Activated CD4-positive, alpha-beta T cell treated with anti-CD3 and anti-CD28 coated beads for 1 hour (primary cell): ENCODE measurements at places on chromosomes 3 and 15.

DNA sequence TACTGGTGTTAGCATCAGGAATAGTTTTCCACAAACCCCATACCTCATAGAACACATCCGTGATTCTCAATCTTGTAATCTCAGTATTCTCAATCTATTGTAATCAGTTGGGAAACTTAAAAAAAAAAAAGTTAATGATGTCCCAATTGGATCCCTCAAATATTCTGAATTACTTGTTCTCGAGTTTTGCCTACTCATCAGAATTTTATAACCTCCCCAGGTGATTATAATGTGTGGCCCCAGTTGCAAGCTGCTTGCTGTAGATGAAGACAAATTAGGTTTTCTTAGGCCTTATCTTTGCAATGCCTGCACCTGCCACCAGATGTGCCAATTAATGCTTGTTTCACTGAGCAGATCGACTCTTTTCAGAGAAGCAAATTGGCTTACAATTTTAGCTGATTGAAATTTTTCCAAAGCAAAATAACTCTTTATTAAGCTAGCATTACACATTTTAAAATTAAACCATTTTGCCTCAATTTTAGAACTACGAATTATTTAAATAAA, 19.0 kb upstream of the DIPK2A start:
- DNase-seq = no peak

DNA sequence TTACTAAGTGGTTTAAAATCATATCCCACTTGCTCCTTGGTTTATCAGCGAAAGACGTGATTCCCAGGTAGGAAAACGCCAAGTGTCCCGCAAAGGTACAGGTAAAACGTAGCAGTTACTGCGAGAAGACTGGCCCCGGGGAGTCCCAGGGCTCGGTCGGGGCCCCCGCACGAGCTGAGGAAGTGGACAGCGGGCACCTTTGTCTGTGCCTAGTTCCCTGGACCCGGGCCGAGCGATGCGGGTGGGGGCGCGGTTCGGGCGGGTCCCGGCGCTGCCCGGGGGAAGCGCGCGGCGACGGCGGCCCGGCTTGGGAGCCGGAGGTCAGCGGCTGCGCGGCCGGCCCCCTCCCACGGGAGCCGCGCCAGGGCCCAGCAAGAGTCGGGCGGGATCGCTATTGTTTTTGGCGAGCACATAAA, 864 bp upstream of the NEO1 start:
- DNase-seq = no peak

GRCh38 chr3:73070675-73071575, 9.5 kb downstream of the EBLN2 start:
- DNase-seq = no peak

DNA sequence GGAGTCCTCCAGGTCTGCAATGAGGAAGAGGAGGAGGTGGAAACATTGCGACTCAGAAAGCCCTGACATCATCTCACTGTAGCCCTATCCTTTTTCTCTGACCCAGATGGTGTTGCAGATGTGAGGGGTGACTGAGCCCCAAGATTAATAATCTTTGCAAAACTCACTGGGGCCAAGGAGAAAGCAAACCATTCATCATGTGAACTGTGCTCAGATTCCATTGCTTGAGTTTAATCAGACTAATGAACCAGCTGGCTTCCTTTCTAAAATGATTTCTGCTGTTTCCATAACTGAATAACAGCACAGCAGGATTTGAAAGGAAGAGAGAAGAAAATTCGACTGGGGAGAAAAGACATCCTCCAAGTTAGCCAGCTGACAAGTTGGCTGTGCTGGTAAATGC, 13.4 kb upstream of the DGKG start:
- no peak for DNase-seq

DNA sequence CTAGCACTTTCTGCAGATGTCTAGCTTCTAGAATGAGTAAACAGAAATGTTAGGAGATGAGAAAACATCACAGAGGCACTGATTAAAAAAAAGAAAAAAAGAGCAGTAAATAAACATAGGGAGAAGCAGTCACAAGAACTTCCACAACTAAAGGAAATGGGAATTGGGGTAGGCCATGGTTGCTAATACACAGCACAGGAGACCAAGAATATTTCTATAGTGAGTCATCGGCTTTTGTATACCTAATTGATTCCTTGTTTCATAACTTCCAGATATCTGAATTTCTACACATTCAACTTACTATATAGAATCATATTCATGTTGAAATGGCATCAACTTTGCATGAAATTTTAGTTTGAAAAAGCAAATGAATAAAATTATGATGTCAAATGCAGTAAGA, 47.3 kb upstream of the TCF12 start:
- DNase-seq = no peak

GRCh38 chr15:25677719-25678499, 185.2 kb downstream of the ATP10A start:
- no peak for DNase-seq

- DNase-seq = no peak
Observed at GRCh38 chr15:66654739-66655375, 47.2 kb upstream of the SMAD6 start.

DNA sequence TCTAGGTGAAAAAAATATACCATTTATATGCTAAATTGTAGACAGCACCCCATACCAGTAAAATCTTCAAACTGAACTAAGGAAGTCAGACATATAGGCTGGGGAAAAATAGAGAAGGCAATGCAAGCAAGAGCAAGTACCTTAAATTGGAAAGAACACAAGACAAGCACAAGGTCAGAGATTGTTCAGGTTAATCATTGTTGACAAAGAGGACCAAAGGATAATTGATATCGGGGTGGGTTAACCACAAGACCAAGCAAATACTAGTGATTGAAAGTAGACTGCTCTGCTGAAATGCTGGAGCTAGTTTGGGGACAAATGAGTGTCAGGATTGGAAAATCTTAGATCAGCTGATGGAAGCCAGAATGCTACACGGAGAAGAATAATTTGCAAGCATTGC, 499.8 kb downstream of the ROBO2 start:
- no peak for DNase-seq

DNA sequence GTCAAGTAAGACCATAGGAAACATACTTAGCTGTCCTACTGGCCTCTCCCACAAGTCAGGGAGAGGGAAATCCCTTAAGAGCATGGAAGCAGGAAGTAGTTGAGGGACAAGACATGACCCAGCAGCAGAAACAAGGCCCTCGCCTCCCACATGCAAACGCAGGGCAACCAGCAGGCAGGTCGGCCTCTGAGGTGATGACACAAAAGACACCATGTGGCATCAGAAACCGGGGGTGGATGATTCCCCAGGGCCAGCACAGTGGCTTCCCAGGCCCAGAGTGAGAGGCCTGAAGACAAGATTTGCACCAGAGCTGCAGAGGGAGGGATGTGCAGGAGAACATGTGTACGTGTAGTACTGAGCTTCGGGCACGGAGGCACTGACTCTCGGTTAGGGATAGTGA, 26.3 kb downstream of the PXYLP1 start:
- DNase-seq = no peak

GRCh38 chr3:171257251-171258203, 202.7 kb downstream of the TNIK start:
- DNase-seq = no peak

- no peak for DNase-seq
Observed at GRCh38 chr3:61387817-61388216, 136.6 kb upstream of the FHIT start.

- DNase-seq = no peak
Observed at GRCh38 chr3:133733226-133733625, 13.0 kb upstream of the TF start.

DNA sequence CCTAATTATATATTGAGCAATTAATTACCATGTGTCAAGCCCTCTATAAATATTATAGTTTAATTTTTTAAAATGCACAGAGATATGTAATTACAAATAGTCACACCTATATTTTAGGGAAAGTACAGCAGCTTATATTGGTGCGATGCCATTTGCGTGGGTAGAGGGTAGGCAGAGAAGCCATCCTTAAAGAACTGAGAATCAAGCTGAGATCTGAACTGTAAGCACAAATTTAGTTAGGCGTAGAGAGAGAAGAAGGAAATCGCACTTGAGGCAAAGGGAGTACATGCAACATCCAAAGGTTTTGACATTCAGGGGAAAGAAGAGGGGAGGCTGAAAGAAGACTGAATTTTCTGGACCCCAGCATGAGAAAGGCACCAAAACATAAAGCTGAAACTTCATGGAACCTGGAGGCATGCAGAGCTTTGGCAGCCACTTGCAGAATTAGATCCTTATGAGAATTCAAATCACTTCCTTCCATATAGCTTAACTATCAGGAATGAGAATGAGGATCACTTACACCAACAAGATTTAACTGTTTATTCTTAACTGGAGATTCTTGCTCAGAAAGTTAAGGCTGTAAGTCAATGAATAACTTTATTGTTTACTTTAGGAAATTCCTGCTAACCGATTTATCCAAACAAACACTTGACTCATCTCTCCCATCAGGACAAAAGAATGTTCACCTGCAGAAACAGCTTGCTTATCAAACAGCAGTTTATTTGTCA, 114.3 kb downstream of the TGFBR2 start:
- no peak for DNase-seq

- no peak for DNase-seq
Observed at GRCh38 chr3:104831071-104831470, 535.6 kb upstream of the ALCAM start.

- no peak for DNase-seq
Observed at GRCh38 chr15:80157215-80157614, 4.4 kb downstream of the FAH start.

- DNase-seq = no peak
Observed at GRCh38 chr3:171396048-171396447, 64.2 kb downstream of the TNIK start.

DNA sequence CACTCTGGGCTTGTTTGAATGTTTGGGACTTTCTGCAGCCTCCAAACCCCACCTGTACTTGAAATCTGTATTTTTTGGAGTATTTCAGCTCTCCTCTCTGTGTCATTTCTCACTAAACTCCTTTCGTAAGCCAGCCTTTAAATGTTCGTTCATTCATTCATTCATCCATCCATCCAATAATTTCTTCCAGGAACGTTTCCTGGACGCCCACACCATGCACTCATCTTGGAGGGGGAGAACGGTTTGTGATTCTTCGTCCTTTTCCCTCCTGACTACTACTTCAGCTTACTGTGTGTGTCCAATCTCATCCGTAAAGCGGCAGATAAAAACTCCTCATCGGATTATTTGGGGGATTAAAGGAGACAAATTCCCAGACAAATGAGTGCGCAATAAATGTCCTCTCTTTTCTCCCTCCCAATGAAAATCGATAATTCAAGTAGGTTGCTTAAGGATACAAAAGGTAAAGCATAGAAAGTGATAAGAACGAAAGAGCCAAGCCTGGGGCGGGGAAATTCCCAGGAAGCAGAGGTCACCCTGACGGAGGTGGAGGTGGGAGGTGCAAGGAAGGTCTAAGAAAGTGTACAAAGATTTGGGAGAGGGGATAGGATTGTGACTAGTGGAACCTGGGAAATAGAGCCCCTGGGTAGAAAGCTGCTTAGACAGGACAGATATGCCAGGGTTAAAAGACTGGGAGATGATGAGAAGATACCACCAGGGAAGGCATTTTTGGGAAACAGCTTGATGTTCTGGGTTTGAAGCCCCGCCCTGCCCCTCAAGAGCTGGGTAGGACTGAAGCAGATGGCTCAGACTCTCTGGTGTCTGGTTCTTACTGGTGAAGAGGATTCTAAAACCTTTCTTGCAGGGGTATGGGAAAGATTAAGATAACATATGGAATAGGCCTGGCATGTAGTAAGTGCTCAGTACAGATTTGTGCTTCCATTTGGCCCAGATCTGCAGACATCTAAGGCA, 896 bp upstream of the KLHL25 start:
- no peak for DNase-seq

DNA sequence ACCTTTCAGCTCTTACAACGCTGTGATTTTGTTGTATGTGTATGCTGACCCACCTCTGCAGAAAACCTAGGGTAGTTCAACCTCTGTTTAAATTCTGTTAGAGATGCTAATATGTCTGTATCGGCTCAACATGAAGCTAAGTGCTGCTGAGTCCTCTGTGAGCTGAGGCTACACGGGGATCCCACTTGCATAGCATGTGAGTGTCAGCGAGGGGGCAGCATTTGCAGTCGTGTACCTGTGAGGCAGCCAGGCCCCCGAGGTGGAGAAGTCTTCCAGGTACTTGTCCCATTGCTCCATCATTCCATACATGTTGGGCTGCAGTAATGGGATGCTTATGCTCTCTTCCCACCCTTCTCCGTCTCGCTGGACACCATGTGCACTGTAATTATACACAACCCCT, 3.7 kb downstream of the MKRN2OS start:
- no peak for DNase-seq
